Stimulated activated CD8-positive, alpha-beta memory T cell treated with anti-CD3 and anti-CD28 coated beads, Interleukin-7, amount 100 ng/mL, for 24 hours (primary cell): ENCODE measurements at places on chromosomes 7 and 10.

DNA sequence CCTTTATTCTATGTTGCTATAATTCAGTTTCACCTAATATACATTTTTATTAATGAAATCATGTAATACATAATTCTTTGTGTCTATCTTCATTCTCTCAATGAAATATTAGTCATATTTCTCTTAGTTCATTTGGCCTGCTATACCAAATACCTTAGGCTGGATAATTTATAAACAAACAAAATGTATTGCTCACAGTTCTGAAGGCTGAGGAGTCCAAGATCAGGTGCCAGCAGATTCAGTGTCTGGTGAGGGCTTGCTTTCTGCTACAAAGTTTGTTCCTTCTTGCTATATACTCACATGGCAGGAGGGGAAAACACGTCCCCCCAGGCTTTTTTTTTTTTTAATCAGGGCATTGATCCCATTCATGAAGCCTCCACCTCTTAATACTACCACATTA lies 143.4 kb upstream of the GRB10 start:
- DNase-seq = no peak

GRCh38 chr7:17672783-17673182 lies 267.5 kb downstream of the SNX13 start:
- no peak for DNase-seq

DNA sequence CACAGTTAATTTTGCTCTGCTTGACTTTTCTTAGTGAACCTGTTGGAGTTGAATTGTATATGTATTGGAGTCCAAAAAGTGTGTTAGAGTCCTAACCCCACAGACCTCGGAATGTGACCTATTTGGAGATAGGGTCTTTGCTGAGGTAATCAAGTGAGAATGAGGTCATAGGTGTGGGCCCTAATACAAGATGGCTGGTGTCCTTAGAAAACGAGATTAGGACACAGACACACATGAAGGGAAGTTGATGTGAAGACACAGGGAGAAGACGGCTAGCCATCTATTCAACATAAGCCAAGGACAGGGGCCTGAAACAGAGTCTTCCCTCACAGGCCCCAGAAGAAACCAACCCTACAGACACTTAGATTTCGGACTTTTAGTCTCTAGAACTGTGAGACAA lies 260.6 kb upstream of the NEBL start:
- DNase-seq = no peak

DNA sequence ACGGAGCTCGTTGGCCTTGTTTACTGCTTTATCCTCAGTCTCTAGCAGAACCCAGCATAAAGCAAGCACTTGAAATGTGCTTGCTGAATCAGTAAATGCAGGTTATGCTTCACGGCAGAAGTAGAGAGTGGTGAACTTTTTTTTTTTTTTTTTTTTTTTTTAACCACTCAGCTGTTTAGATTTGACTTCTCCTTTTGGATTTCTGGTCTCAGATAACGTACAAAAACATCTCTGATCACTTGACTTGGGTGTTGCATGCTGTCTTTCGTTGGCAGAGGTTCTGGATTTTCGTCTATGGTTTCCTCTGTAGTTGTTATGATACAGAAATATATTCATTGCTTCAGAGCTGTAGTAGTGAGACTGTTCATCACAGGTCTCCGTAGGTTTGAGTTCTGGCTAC lies 242.5 kb upstream of the HABP2 start:
- no peak for DNase-seq

DNA sequence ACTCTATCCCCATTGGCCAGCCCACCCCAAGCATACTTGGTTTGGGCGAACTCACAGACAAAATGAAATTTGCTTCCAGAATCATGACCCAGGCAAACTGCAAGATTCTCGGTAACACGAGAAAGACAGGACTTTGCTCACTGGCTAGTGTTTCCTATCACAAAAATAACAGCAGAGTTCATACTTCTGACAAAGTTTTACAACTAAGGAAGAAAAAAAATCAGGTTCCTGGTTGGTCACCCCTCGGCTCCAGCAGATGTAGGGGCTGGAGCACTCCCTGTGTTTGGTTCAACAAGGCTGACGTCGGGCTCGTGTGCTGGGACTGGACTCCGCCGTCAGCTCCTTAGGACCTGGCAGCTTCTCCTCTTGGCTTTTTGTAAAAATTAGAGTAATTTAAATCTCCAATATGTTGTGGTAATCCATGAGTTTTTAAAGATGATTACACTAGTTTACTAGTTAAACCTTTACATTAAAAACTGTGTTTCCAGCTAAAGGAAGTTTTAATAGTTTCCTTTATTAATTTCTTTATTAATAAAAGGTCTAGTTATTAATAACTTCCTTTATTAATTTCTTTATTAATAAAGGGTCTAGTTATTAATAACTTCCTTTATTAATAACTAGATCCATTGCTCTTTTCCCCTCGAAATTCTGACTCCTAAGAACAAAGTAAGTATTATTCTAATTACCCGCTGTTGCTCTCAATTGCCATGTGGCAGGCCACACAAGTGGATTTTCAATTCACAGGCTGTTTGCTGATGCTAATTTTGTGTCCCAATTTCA lies 115.6 kb upstream of the RNF32 start:
- no peak for DNase-seq

- DNase-seq = no peak
These were observed 2.0 kb downstream of the RHEB start for GRCh38 chr7:151517601-151518104.

GRCh38 chr7:32774541-32774951 lies 117.0 kb downstream of the KBTBD2 start:
- no peak for DNase-seq

GRCh38 chr7:106071356-106071998 lies 40.6 kb downstream of the SYPL1 start:
- no peak for DNase-seq

DNA sequence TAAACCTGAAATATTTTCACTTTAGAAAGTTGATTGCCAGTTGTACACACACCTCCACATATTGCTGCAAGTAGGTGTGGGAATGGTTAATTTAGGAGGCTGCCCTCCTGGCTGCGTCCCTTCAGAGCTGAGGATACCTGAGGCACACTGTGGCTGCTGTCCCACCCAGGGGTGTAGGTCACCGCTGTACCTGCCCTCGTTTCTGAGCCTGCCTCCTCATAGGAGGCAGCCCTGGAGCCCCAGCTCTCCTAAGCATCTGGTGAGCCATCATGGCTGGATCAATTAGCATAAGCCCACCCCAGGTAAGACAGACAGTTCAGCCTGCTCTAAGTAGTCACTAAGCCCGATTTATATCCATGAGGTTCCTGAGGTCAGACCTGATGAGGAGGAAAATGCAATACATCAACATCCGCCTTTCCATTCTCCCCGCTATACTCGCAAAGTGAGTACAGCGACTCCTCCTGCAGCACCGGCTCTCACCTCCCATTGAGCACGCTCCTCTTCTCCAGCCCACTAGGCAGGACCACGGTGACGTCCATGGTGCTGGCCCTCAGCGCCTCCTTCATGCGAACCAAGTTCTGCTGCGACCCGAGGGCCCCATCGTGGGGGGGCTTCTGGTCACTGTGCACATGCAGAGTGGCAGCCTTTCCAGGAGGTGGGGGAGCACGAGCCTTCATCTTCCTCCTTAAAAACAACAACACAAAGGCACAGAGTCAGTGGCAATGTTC lies 97.2 kb downstream of the COBL start:
- no peak for DNase-seq

GRCh38 chr10:60397792-60398191 lies 8.1 kb upstream of the ANK3 start:
- no peak for DNase-seq

- DNase-seq = no peak
These were observed 60.5 kb downstream of the YKT6 start for GRCh38 chr7:44261240-44261639.

DNA sequence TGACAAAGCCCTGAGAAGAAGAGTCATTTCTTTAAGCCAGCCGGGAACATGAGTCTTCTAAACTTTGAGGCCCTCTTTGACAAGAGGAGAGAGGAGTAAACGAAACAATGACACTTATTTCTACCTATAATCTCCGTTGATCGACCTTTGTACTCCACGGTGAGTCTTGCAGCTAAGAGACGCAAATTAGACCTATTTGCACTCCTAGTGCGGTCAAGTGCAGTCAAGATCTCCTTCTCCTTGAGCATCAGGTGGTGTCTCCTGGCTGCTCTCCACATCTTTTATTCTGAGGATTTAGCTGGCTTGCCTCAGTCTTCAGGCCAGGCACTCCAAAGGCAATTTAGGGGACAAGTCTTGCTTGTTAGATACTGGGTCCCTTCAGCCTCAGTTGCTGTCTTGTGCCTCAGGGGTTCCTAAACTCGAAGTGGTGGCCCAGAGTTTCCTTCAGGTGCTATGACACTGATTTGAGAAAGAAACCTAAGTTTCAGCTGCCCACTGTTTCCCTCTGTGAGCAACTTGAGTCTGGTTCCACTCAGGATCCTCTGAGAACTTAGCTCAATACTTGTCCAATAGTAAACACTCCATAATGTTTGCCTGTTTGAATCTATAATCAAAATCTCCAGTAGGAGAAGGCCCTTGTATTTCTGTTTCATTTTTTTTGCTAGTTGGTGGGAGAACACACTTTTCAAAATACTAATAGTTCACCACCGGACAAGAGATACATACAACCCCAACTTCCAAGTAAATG lies 312.9 kb downstream of the RNLS start:
- DNase-seq = no peak

DNA sequence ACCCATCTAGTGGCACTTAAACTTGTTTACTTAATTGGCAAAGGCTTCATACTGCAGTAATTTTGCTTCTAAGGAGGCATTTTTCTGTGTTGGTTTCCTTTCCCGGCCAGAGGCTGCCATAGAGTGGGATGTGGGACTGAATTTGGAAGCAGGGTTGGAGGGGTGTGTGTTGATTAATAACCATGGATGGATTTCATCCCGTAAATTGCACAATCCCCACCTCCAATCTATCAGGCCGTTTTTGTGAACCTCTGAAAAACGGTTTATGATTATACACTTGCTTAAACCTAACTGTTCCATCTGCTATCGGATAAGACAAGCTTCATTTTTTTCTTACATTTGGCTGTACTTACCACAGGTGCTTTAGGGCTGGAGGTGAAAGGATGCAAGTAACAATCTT lies 1.3 kb downstream of the TMEM60 start:
- DNase-seq = no peak

DNA sequence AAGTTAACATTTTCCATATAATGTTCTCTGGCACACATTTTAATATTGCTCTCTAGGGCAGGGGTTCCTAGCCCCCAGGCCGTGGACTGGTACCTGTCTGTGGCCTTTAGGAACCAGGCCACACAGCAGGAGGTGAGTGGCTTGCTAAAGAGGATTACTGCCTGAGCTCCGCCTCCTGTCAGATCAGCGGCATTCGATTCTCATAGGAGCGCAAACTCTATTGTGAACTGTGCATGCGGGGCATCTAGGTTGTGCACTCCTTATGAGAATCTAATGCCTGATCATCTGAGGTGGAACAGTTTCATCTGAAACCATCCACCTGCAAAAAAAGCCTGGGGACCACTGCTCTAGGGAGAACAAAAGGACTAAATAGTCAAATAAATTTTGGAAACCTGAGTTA lies 65.7 kb downstream of the EXOC6 start:
- DNase-seq = no peak

DNA sequence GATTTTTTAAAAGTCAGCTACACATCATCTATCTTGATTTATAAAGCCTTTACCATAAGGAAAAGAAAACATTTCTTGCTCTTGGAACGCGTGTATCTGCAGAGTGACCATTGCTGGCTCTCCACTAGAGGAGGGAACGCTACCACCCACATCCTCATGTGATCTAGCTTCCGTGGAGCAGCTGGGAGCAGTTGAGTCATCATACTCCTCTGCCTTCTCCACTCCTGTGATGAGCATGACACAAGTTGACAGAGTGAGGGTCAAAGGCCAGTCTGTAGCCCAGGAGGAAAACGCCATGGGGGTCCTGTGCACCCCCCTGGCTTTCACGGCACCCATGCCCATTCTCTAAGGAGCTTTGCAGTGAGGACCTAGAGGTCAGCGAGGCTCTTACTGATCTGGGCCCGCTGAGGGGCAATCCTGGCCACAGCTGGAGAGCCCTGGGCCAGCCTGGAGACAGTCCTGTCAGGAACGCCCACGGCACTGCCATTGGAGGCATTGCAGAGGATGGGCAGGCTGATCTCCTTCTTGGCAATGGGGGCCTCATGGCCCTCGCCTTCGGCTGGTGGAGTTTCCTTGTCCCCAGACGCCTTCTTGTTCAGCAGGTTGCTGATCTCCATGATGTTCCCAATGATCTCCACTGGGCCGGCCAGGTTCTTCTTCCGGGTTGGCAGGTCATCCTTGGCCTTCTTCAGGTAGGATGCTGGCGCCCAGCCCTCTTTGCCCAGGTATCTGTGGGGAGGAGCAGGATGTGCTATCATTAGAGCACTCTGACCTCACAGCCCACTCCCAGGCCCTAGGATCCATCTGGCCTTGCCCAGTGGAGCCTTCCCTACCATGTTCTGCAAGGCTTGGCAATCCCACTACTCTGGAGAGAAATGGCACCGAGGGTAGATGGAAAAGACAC lies 119.2 kb downstream of the NEURL1 start:
- DNase-seq = no peak

DNA sequence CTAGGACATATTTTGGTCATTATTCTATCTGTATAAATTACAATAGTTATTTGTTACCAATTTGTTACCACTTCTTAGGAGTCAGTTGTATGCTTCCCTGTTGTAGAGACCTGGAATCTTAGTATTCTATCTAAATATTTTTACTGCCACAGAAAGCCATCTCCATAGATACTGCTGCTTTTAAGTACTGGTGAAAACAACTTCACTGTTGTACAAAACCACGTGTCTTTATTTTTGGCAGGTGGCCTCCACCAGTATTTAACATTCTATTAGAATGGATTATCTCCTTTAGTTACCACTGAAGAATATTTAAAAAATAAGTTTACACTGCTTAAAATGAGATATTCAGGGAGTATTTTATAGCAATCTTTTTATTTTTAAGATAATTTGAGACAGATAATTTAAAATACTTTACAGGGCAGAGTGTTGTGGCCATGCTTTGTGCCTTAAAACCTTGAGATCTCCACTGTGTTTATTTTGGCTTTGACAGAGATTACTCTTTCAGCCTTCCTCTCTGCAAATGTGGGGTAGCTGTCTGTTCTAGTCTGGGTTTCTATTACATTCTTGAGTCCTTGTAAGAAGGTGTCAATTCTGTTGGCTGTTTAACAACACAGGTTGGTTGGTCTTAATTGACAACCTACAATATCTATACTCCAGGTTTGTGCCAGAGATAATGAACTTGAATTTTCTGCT lies 185.6 kb downstream of the LRRC4 start:
- DNase-seq = no peak

DNA sequence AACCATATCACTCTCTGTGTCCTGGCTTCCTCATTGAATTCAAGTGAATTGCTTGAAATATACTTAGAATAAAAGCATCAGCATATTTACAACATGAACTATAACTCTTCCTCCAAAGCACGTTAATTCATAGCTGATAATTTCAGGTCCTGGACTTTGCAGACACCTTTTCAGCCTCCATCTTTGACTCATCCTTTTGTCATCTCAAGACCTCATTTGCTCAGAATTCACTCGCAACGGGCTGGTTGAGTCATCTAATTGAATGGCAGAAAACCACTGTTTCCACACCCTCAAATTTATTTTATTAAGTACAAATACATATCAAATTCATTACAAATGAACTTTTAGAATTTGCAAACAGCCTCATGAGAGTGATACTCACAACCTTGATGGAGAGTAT lies 545.7 kb downstream of the GATA3 start:
- DNase-seq = no peak

- DNase-seq = no peak
These were observed 104.9 kb downstream of the PPP1R17 start for GRCh38 chr7:31791881-31792280.

GRCh38 chr7:77265666-77266065 lies 66.0 kb upstream of the FGL2 start:
- no peak for DNase-seq
